RKO (cell line): ENCODE measurements at places on chromosomes 11 and 22.

DNA sequence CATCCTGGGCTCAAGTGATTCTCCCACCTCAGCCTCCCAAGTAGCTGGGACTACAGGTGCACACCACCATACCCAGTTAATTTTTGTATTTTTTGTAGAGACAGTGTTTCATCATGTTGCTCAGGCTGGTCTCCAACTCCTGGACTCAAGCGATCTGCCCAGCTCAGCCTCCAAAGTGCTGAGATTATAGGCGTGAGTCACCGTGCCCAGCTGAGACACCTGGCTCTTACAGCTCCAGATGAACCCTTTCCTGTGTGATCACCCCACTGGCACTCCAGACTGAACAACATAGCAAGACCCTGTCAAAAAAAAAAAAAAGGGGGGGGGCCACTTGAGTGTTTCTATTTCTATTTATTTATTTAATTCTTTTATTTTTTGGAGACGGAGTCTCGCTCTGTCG is 1.0 kb upstream of the ADSL start:
- DNase-seq = peak; percentile 86

DNA sequence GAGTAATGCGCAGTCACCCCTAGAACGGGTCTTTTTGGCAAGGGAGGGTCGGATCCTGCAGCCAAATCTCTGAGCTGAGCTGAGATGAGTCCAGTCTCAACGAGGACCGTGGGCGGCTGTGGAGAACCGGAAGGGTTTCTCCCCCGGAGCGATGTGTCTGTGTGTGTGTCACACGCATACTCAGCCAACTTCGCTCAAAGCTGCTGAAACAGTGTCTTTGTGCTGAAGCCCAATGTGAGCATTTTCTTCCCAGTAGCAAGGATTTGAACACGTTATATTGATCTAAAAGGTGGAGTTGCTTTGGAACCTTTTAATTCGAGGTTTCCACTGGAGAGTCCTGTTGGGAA is 1.4 kb upstream of the CELSR1 start:
- peak; percentile 49 for DNase-seq

DNA sequence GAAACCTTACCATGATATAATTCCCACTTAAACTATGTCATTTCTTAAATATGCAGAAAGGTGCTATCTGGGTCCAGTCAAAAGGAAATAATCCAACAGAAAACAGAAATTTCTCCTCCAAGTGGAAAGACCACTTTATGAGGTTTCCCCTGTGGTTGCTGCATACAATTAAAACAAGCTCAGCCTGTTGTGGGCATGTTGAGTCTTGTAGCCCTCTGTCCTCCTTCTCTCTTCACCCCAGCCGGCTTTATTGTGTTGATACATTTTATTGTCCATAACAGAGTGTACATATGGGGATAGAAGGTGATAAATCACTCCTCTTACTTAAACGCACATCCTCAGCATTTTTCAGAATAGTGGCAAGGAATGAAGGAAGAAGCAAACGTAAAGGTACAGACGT is 126.0 kb upstream of the MTNR1B start:
- no peak for DNase-seq

- no peak for DNase-seq
Observed at GRCh38 chr11:43988040-43988817, 45.8 kb downstream of the C11orf96 start.

DNA sequence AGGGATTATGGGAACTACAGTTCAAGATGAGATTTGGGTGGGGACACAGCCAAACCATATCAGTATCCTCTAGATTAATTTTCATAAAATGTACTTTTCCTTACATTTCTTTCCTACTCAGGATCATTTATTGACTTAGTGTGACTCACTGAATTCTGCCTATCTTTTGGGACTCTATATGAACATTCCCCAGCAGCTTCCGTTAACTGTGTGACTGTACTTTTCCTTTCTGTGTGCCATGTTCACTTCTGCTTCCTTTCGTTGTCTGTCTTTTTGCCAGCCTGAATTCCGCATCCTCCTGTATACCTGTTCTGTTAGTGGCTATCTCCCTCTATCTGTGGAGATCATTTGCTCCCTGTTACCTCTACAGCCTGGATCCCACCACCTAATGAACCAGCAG is 48.8 kb downstream of the SPECC1L start:
- no peak for DNase-seq

- peak; percentile 14 for DNase-seq
Observed at GRCh38 chr22:17359501-17359900, 9.8 kb upstream of the CECR2 start.

GRCh38 chr22:31086703-31087330 is 5.7 kb downstream of the SMTN start:
- no peak for DNase-seq

DNA sequence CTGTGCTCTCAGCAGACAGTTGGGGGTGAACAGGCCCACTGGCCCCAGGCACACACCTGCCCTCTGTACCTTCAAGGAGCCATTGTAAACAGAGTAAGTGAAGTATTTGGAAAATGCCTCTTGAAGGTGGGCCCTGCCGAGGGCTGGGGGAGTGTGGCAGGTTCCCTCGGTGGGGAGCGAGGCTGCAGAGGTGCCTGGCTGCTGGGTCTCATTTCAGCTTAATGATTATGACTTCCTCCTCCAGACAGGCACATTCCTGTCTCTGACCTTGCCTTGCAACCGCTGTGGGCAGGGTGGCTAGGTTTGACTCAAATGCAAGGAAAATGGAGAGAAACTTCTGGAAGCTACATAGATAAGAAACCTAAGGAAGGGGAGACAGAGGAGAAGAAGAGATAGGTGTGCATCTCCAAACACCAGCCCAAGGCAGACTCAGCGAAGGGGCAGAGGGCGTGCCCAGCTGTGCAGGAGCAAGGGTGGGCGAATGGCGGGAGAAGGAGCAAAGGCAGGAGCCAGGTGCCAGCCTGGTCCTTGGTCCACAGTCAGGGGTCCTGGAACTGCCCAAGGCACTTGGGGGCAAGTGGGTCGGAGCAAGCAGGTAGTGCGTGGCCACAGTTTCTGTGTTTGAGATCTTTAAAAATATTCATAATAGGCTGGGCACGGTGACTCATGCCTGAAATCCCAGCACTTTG is 14.0 kb downstream of the GRAMD4 start:
- DNase-seq = no peak

GRCh38 chr11:61045271-61045670 is 57.0 kb upstream of the CD5 start:
- peak; percentile 20 for DNase-seq

DNA sequence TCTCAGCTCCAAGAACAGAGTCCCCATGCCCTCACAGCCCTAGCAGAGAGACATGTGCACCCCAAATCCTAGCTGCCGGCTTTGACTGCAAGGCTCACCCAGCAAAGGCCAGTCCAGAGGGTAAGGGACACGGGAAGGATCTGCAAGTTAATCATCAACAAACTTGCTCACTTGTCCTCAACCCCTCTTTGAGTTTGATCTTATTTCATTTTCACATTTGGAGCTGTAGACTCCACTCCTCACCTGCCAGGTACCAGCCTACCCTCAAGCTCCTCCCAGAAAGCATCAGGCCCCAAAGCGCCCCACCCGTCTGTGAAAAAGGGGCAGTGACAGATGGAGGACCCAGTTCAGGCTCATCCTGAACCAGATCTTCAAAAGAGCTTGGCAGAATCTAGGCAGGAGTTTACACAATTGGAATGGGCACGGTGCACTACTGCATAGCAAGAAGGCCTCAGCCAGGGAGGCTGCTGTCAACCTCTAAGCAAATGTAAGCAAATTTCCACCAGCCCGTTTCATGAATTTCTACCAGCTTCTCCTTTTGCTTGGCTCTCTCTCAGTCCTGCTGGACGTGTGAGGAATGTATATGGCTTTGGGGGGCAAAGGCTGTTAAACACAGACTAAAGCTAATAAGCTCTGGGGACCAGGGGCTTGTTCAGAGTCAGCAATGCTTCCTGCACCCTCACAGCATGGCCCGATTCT is 5.5 kb downstream of the EHD1 start:
- no peak for DNase-seq

- DNase-seq = no peak
Observed at GRCh38 chr22:28934026-28934425, 50.7 kb downstream of the ZNRF3 start.
